ENCODE measurements at places on chromosomes 12 and 14.

- no peak for DNase-seq
These were observed 1.5 kb downstream of the MYL6 start for GRCh38 chr12:56159482-56160192.

DNA sequence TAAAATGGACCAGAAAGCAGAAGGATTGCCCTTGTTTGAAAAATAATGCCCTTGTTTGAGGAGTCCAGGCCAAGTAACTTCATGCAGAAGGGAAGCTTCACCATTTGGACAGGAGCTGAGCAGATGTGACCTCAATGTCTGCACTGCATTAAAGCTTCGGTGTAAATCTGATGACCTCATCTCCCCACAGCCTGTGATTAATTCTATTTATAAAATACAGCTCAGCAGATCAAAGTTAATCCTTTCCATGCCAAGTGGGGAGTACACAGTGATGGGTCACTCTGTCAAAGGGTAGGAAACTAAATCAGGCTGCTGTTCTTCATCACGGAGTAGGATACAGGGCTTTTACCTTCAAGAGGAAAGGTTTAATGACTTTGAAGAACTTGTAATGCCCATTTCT, 533.7 kb downstream of the RPS29 start:
- DNase-seq: no peak

DNA sequence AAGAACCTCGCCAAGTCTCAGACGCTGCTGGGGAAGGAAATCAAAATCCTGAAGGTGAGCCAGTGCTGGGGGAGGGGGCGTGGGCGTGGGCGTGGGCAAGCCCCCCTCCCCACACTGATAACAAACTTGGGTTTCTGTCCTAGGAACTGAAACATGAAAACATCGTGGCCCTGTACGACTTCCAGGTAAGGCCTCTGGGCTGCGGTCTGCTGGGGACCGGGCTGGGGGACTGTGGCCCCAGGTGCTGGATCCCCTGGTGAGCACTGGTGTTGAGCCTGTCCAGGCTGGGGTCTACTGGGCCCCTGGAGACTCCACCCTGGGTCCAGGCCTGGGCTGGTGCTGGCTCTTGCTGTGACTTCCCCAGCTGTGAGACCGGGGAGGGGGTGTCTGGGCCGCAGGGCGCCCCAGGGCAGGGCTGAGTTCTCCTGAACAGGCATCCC, 1.2 kb downstream of the ULK1 start:
- no peak for DNase-seq

DNA sequence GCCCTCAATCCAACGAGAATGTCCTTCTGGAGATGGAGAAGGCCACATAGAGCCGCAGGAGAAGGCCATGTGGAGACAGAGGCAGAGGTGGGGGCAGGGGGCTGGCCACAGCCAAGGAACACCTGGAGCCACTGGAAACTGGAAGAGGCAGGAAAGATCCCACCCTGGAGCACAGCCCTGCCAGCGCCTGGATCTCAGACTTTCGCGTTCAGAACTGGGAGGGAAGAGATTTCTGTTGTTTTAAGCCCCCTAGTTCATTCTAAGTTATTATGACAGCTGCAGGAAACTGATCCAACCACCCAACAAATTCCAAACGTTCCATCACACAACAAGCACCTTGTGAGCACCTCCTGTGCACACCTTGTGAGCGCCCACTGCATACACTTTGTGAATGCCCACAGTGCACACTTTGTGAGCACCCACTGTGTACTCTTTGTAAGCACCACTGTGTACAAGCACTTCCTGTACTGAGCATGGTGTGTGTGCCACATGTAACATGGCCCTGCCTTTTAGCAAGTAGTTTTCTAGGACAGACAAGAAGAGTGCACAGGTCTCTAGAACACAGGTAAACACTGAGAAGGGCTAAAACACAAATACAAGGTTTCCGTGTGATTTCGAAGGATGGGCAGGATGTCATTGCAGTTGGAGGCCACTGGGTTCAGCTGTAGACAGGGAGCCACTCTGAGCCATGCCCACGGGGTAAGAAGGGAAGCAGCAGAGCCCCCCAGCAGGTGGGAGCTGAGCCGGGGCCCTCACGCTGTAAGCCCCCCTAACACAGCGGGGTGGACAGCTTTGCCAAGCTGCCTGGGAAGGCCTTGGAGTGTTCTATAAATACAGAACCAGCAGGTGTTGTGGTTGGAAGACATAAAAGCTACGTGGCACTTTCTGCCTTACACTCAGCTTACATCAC, 15.4 kb downstream of the RIMBP2 start:
- no peak for DNase-seq

- DNase-seq: no peak
These were observed 21.2 kb upstream of the RNF34 start for GRCh38 chr12:121378736-121379135.

DNA sequence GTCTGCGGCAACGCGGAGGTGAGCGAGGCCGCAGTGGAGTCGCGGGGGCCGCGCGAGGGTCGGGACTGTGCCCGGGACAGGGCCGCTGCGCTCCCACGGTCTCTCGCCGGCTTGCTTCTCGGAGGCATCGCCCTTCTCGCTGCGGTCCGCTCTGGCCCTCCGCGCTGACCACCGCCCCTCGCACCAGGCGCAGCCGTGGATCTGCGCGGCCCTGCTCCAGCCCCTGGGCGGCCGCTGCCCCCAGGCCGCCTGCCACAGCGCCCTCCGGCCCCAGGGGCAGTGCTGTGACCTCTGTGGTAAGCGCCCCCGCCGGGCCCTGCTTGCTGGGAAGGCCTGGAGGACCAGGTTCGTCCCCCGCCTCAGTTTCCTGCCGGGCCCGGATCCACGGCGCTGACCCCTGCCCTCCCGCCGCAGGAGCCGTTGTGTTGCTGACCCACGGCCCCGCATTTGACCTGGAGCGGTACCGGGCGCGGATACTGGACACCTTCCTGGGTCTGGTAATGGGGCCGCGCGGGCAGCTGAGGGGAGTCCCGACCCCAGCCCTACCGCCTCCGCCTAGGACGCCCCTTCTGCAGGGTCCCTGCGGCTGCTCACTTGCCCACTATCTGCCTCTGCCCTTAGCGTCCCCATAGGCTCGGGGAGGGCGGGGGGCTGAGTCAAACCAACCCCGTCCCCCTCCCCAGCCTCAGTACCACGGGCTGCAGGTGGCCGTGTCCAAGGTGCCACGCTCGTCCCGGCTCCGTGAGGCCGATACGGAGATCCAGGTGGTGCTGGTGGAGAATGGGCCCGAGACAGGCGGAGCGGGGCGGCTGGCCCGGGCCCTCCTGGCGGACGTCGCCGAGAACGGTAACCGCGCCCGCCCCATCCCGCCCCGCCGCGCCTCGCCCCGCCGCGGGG, 7.0 kb downstream of the AMN start:
- no peak for DNase-seq

- DNase-seq: no peak
These were observed 34.2 kb downstream of the MOAP1 start for GRCh38 chr14:93150227-93151208.

DNA sequence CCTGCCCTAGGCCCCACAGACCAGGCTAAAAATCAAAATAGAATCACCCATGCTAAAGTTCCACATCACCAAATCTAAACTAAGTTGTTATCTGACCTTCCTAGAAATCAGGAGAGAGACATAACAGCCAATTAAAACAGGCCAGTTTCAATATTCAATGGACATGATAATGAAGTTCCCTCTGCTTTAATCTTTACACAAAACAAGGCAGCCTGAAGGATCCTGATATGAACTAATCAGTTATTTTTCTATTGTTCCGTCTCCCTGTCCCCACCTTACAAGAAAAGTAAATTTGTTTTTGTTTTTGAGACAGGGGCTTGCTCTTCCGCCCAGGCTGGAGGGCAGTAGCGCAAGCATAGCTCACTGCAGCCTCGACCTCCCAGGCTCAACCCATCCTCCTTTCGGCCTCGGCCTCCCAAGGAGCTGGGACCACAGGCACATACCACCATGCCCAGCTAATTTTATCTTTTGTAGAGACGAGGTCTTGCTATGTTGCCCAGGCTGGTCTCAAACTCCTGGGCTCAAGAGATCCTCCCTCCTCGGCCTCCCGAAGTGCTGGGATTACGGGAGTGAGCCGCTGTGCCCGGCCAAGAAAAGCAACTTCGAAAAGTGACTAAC, 5.4 kb upstream of the CEBPE start:
- DNase-seq: no peak

GRCh38 chr14:69543341-69544115, 31.1 kb downstream of the CCDC177 start:
- DNase-seq: peak; percentile 75

- no peak for DNase-seq
These were observed 57.9 kb downstream of the TXNDC16 start for GRCh38 chr14:52494444-52494843.

GRCh38 chr12:52346593-52346992, 20.7 kb downstream of the KRT85 start:
- no peak for DNase-seq

- DNase-seq: no peak
These were observed 138.8 kb upstream of the WSCD2 start for GRCh38 chr12:107990325-107990724.

- no peak for DNase-seq
These were observed at the start of gene KDM2B for GRCh38 chr12:121580959-121581685. KDM2B (minus strand) TSS chr12:121581023; CDS start chr12:121580911, 112 bp downstream.

DNA sequence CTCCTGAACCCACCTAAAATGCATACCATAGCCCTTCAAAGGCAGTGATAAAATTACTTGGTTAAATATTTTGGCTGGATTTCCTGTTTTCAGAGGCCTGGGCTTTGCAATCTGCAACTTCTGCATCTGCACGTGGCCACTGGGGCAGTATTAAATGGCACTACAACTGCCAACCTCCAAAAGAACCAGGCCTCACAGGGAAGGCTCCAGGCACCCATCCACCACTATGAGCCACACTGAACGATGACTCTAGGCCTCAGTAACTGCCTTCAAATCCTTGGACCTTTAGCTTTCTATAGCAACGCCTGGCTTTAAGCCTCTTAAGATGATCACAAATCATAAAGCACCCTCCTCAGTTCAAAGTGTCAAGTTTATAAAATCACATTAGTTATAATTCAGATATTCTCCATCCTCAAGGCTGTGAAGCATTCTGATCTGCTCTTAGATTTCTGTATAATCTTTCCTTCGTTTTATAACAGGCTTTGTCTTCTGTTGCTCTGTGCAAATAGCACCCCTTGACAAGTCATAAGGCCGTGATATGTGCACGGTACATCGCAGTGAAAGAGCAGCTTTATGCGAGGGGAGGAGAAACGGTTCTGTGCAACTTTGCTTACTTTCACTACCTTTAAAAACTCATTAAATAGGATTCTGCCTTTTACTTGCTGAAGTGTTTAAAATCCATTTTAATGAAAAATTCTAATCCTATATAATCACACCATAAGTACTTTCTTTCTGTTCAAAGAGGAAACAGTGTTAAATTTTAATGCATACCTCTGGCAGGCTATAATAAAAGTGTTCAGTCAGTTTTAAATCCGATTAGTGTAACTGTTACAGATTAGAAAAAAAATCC, 196.4 kb upstream of the G2E3 start:
- DNase-seq: no peak

- DNase-seq: no peak
These were observed 56.4 kb downstream of the LRRC74A start for GRCh38 chr14:76882651-76883050.

- no peak for DNase-seq
These were observed 46.0 kb upstream of the SRSF5 start for GRCh38 chr14:69720912-69721311.

- peak; percentile 81 for DNase-seq
These were observed 17.4 kb downstream of the ISCA2 start for GRCh38 chr14:74510959-74511409.

GRCh38 chr14:68878908-68879307, 86.0 kb upstream of the ZFP36L1 start:
- no peak for DNase-seq

GRCh38 chr14:54299410-54300363, 97.1 kb upstream of the CDKN3 start:
- no peak for DNase-seq

DNA sequence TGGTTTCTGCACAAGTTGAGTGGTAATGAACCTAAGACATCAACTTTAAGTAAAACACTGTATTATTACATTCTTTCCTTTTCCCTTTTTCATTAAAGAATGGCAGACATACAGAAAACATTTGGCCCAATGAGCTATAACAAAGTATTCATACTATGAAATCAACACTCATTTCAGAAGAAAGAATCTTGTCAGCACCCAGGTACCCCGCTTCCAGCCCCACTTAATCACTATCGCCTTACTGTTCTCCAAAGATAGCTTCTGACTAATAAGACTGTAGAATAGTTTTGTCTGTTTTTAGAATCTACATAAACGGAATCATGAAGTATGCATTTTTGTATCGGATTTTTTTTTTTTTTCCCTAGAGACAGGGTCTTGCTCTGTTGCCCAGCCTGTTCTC, 9.5 kb downstream of the CNTN1 start:
- DNase-seq: no peak

DNA sequence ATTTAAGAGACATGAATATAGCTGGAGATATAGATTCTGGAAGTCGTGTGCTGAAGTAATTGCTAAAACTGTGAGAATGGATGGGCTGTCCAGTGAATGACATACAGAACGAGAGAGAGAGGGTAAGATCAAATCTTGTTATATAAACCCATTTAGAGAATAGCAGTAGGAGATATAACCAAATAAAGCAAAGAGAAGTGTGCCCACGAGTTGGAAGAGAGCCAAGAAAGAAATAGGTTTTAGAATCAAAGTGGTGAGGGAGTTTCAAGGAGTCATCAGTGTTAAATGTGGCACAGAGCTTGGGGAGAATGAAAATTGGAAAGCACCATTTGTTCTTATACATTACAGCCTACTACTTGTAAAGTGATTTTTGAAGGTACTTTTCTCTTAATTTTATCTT, 19.2 kb downstream of the TOGARAM1 start:
- no peak for DNase-seq

GRCh38 chr14:23398348-23398747, 9.7 kb downstream of the MYH6 start:
- no peak for DNase-seq

DNA sequence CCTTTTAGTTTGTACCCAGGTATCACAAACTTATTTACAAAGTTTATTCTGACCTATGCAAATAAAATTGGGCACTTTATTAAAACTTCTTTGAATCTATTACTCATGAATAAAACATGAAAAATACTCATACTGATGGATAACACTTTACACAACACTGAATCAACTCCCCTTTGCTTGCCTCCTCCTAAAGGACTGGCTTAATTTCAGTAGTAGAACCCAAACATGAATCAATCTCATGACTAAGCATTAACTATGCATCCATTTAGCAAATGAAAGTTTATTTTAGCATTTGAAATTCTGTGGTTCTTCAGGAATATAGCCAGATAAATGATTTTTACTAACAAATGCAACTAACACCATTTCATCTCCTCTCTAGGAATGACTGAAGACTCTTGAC, 32.4 kb downstream of the DENND5B start:
- DNase-seq: peak; percentile 54

- no peak for DNase-seq
These were observed 26.5 kb downstream of the AP5M1 start for GRCh38 chr14:57295239-57295638.
